ENCODE measurements at places on chromosomes 5 and 9. TPM values are rescaled to one million over a fixed set of nuclear protein-coding genes. Genes with fewer than 3 reads are reported as not detected.

Gene HMMR
- total RNA-seq: 1.2 TPM

Gene ARHGEF39
- 3.9 TPM for total RNA-seq

Gene LRRC19
- not detected for total RNA-seq

Gene TMEM171
- 0.90 TPM for total RNA-seq

Gene GMCL2
- total RNA-seq: not detected

Gene CD180
- total RNA-seq: 0.09 TPM

Gene LRRC8A
- total RNA-seq: 50.6 TPM

Gene ARL14EPL
- 0.18 TPM for total RNA-seq

Gene NIPBL
- total RNA-seq: 41.8 TPM

Gene GLRA1
- not detected for total RNA-seq

Gene C5orf58
- total RNA-seq: not detected

Gene NEUROG1
- not detected for total RNA-seq

Gene MEF2C
- total RNA-seq: 38.6 TPM

Gene TMEM215
- not detected for total RNA-seq

Gene DBH
- total RNA-seq: not detected

Gene LTC4S
- total RNA-seq: 1.5 TPM

Gene TXN
- 708 TPM for total RNA-seq

Gene MYO10
- total RNA-seq: 37.1 TPM

Gene FGF18
- not detected for total RNA-seq

Gene CNOT8
- total RNA-seq: 37.0 TPM

Gene PGGT1B
- total RNA-seq: 15.1 TPM
